NCI-H2107 (cell line): ENCODE measurements at places on chromosomes 7 and 10.

DNA sequence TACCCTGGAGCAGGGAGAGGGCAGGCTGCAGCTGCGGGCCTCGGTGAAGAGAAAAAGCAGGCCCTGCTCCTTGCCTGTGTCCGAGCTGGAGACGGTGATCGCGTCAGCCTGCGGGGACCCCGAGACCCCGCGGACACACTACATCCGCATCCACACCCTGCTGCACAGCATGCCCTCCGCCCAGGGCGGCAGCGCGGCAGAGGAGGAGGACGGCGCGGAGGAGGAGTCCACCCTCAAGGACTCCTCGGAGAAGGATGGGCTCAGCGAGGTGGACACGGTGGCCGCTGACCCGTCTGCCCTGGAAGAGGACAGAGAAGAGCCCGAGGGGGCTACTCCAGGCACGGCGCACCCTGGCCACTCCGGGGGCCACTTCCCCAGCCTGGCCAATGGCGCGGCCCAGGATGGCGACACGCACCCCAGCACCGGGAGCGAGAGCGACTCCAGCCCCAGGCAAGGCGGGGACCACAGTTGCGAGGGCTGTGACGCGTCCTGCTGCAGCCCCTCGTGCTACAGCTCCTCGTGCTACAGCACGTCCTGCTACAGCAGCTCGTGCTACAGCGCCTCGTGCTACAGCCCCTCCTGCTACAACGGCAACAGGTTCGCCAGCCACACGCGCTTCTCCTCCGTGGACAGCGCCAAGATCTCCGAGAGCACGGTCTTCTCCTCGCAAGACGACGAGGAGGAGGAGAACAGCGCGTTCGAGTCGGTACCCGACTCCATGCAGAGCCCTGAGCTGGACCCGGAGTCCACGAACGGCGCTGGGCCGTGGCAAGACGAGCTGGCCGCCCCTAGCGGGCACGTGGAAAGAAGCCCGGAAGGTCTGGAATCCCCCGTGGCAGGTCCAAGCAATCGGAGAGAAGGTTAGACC, 138.0 kb upstream of the STK17A start:
- DNase-seq = no peak

GRCh38 chr10:22615819-22616499, 98.4 kb downstream of the PIP4K2A start:
- no peak for DNase-seq

- no peak for DNase-seq
These were observed 40.4 kb upstream of the ABLIM1 start for GRCh38 chr10:114698271-114699061.

- no peak for DNase-seq
These were observed 23.3 kb upstream of the PDGFA start for GRCh38 chr7:542713-543500.

DNA sequence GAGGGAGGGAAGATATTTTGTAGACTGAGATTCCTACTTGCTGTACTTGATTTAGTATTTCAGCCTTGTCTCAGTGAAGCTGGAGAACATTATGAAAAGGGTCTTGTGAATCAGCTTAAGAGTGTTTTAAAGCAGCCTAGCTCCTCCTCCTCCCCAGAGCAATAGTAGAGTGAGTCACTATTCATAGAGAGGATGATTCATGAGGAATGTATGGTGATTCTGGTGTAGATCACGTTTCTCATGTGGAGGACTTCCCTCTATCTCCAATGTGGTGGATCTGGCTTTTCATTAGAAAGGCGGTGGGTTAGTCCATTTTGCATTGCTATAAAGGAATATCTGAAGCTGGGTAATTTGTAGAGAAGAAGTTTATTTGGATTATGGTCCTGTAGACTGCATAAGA, 340.1 kb upstream of the CHRM2 start:
- DNase-seq = no peak

DNA sequence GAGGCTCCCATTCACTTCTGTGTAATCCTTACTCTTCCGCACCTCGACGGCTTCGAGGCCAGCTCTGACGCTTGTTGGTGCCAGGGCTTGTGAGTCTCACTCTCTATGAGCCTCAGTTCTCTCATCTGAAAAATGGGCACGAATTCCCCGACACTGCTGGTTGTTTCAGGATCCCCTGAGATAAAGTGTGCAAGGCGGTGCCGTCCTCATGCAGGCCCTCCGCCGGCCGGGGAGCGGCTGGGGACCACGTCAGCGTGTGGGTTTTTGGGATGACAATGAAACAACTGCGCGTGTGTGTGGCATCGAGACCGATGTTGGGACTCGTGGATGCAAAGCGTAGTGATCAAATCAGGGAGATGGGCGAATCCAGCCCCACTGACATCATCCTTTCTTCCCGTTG, 75.6 kb downstream of the FOXL3 start:
- no peak for DNase-seq

- no peak for DNase-seq
These were observed 2.1 kb upstream of the CREM start for GRCh38 chr10:35124540-35124939.

GRCh38 chr7:43394441-43395130, 188.3 kb upstream of the STK17A start:
- DNase-seq = no peak

DNA sequence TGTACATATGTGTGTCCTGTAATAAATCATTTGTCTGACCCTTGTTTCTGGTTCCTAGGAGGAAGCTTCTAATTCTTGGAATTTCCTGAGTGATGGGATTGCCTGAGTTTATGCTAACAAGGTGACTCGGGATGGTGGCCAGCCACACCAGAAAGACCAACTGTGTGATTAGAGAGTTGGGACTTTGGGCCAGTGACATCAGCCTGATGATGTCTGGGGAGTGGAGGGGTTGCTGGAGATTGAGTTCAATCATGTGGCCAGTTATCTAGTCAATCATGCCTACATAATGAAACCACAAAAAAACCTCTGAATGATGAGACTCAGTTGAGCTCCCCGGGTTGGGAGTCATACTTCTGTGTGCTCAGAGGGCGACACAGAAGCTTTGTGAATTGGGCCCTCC, 23.5 kb upstream of the CARD11 start:
- no peak for DNase-seq

DNA sequence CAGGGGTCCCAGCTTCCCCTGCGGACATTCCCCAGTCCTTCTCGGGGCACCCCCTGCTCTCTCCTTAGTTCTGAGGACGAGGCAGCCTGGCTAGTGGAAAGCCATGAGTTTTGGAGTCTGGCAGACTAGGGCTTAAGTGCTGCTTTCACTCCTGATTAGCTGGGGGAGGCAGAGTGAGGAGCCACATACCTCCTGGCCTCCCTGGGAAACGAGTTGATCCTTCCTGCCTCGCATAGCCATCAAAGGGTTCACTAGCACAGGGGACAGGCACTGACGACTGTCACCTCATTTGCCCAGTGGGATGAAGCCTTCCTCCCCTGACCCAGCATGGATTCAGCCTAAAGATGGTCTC, 402.5 kb downstream of the RPS24 start:
- DNase-seq = no peak

DNA sequence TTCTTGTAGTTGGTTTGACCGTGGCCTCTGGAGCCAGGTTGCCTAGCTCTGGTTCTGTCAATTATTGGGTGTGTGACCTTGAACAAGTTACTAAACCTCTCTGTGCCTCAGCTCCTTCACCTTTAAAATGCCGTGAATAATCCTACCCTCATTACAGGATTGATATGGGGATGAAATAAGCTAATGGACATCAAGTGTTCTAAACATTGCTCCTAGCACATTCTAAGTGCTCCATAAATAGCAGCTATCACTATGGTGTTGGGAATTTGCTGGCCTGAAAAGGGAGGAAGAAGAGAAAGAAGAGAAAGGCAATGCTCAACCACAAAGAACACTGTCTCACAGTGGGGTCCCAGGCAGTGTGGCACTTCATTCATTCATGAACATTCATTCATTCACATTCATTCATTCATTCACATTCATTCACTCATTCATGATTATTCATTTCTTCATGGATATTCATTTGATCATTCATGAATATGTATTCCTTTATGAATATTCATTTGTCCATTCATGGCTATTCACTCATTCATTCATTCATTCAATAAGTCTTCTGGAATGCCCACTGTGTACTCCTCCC, 38.8 kb downstream of the TMEM130 start:
- DNase-seq = no peak

GRCh38 chr7:95899919-95900513, 127.7 kb downstream of the DYNC1I1 start:
- DNase-seq = no peak

DNA sequence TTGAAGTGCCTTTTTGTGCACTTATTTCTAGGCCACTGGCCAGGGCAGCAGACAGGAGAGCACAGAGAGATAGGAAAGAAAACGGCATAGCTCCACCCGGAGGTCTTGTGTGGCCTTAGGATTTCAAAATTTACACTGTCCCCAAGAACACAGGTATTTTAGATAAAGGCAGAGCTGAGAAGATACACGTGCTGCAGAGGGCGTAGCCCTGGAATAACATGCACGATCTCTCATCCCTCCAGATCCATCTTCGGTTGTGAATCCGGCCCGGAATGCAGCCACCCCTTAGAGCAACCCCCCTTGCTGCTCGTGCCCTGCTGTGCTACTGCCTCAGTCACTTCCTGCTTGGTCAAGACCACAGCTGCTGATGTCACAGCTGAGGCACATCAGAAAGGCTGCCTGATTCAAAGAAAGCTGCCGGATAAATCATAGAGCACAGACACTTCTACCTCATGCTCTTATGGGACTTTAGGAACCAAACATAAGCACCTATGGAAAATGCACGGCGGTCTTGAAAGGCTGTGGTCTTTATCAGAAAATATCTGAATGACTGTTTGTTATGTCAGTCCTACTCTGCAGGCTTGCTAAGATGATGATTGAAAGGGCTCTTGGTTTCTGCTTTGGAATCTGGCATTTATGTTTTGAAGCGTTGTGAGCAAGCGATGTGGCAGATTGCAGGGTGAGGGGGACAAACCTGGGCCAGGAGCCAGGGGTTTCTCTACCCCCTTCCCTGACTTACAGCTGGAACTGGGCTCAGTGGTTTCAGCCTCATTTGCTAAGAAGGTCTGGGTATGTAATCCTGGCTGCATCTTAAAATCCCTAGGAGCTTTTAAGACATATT, 152.0 kb downstream of the SVIL start:
- DNase-seq = no peak

DNA sequence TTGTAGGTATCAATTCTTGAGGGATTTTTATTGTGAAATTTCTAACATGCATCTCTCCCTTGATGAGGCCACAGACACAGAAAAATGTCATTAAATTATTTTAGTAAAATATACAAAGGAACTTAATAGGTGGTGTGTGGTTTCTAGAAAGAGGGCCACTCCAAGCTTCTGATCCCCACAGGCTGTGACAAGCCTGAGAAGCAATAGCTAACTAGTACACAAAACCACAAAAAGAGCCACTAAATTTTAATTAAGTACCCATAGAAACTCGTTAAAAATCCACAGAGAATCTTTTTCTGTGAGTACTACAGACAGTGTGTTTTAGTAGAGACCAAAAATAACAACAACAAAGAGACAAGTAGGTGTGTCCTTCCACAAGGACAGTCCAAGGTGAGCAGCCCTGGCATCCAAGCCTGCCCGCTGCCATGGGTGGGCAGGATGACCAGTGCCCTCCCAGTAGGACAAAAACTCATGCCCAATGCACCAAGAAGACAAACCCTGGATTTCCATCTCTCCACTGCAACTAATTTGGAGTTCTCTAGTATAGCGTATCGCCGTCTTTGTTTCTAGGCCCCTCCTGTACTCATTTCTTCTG, 81.0 kb downstream of the RNF216 start:
- no peak for DNase-seq

GRCh38 chr10:98323221-98324164, 55.5 kb upstream of the LOXL4 start:
- DNase-seq = no peak

GRCh38 chr10:80070057-80070456, 8.4 kb upstream of the TMEM254 start:
- DNase-seq = no peak

DNA sequence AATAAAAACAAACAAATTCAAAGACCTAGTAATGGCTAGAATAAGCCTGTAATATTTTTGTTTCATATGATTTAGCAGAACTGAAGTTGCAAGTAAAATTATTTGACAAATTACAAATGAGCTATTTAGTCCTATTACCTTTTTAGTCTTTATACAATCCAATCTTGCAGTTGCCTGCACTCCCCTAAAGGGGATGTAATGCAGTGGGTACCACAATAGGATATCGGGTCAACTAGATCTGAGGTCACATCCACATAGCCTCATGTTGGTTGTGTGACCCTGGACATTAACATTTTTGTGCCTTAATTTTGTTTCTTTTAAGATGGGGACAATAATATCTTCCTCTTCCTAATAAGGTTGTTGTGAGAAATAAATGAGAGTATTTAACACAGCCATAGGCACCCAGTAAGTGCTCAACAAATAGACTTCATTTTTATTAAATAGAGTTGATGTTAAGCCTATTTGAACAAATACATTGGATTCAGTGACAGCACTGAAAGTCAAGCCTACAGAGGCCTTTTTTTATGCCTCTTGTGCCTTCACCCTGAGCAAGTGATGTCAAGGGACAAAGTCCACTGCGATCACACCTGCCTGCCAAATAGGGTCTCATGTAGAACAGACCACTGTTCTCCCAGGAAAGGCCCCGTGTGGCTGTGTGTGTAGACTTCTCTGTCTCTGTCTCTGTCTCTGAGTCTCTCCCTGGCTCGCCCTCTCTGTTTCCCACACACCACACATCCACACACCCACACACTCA, 124.8 kb downstream of the EVX1 start:
- no peak for DNase-seq

DNA sequence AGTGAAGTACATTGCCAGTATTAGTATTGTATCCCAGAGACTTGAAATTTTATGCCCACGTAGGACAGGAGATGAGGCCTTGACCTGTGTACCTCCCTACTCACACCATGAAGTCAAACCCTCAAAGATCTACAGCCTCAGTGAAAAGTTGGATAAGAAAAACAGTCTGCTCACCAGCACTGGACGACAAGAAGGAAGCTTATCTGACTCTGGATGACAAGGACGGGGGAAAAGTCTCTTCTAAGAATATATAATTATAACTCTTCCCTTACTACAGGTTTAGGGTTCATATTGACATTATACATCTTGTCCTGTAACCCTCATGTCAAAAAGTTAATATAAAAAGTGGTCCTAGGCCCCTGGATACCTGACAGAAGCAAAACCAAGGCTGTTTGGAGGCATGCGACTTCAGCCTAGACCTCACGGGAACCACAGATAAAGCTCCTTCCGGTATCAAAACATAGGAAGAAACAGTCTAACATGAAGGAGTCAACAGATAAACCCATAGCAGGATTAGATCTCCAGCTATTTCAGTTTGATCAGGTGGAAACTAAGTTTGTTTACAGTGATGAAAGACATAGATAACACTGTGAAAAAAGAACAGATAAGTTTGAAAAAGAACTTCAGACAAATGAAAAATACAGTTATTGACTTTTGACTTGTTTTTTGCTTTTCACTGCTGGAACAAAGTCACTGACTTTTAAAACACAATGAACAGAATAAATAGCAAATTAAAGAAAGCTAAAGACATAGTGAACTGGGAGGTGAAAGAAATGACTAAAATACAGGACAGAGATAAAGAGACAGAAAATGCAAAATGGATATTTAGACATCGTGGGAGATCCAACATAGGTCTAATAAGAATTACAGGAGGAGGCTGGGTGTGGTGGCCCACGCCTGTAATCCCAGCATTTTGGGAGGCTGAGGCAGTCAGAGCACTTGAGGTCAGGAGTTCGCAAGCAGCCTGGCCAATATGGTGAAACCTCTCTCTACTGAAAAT, 145.9 kb downstream of the PHTF2 start:
- DNase-seq = no peak
